ENCODE measurements at places on chromosomes 3 and 15. TPM values are rescaled to one million over a fixed set of nuclear protein-coding genes. Genes with fewer than 3 reads are reported as not detected.

GABRR3 gene
- total RNA-seq = not detected

SLC15A2 gene
- total RNA-seq = 2.2 TPM

ACKR4 gene
- 2.5 TPM for total RNA-seq

LXN gene
- total RNA-seq = 12.0 TPM

TEX264 gene
- total RNA-seq = 80.5 TPM
